ENCODE measurements at places on chromosomes 12 and 14.

GRCh38 chr12:18696971-18697602 lies 40.7 kb downstream of the PLCZ1 start:
- DNase-seq, result peak; percentile 67

GRCh38 chr14:104253901-104254353 lies 115.5 kb downstream of the KIF26A start:
- no peak for DNase-seq

GRCh38 chr14:89013698-89014568 lies 189.5 kb downstream of the TTC8 start:
- DNase-seq, result no peak

GRCh38 chr12:71710276-71711125 lies 24.6 kb downstream of the TMEM19 start:
- peak; percentile 94 for DNase-seq

DNA sequence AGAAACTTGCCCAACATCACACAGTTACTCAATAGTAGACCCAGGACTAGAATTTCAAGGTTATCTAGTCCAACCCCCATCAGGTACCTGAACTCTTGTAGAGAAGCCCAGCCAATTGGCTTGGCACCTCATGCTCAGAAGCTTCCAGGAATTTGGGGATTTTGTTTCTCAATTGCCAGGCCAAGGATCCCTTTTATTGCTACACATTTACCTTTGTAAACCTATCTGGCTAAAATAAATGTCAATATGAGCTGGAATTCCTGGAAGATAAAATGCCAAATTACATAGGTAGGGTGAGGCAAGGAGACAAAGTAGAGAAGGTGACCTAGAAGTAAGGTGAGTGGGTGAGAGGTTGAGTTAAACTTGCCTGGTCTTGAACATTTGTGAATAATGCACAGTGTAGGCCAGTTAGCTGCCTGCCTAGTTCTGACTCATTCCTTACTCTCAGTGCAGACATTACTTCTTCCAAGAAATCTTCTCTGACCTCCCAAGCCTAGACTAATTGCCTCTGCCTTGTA lies 36.3 kb downstream of the SDR9C7 start:
- no peak for DNase-seq

DNA sequence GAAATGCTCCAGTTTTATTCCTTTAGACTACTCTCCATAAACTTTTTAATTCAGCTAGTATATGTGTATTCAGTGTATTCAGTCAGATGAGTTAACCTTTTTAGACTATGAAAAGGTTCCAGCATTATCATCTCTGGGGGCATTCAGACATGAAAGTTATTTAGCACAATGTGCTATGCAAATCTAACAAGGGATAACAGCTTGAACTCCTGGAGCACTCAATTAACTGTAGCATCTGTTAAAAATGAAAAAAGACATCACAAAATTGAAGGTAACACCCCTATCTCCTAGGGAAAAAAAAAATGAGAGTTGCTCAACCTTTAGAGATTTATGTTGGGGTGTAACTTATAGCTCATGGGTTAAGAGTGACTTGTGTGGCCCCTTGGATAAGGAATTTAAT lies 211.5 kb downstream of the PHLDA1 start:
- DNase-seq, result no peak

- DNase-seq, result no peak
These were observed 212.4 kb downstream of the EGLN3 start for GRCh38 chr14:33738491-33738890.

- peak; percentile 97 for DNase-seq
These were observed 13.0 kb upstream of the UBC start for GRCh38 chr12:124927201-124928094.

DNA sequence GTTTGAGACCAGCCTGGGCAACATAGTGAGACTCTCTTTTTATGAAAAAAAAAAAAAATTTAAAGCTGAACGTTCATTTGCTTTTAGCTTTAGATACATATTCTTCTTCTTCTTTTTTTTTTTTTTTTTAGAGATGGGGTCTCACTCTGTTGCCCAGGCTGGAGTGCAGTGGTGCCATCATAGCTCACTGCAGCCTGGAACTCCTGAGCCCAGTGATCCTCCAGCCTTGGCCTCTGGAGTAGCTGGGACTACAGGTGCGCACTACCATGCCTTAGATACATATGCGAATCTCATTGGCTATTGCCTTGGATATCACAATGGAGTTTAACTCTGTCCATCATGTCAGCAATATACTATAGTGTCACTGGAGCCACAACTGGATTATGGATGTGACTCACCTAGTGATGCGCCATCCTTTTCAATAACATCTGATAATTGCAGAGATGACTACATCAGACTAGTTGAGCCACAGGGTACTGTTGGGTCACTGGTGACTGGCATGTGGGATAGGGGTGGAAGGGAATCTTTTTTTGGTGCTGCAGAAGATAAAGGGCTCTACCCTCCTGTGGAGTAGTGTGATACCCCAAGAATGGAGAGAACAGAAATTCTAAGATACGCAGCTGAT lies 2.7 kb upstream of the ADIPOR2 start:
- no peak for DNase-seq

DNA sequence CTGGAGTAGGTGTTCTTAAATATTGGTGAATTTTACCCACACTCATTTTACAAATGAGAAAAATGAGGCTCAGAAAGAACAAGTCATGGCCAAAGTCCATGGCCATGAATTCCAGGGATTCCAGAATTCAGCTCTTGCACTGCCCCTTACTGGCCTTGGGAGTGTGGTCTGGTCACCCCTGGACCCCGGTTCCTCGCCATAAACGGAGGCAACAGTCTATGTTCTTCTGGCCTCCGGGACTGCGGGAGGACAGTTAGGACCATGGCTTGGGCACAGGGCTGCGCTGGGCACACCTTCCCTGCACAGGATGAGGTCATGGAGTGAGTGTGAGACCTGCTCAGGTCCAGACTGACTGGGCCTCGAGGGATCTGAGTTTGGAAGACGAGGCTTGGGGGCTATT lies 6.9 kb downstream of the CCDC197 start:
- no peak for DNase-seq

DNA sequence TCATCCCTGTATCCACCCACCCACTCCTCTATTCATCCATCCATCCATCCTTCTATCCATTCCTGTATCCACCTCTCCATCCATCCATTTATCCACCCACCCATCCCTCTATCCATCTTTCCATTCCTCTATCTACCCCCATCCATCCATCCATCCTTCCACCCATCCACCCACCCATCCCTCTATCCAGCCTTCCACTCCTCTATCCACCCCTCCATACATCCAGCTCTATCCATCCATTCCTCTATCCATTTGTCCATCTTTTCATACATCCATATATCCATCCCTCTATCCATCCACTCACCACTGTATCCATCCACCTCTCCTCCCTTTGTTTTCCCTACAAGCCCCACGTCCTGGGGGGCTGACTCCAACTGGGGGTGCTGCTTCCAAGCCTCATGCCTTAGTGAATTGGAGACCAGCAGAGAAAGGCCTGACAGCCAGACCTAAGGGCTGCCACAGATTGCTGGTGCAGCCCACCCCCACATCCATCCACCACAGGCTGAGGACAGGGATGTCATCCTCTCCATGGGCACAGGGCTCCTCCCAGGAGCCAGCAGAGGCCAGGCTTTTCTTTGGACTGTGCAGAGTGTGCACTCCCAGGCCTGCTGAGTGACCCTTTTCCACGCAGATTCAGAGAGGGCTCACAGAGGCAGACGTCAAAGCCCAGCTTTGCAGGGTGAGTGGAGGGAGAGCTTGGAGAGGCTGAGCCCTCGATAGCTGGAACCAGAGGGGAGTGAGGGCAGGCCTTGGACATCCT lies 18.9 kb upstream of the GPR132 start:
- no peak for DNase-seq

- peak; percentile 81 for DNase-seq
These were observed 17.5 kb downstream of the CBX5 start for GRCh38 chr12:54262403-54262925.

GRCh38 chr12:89427508-89428156 lies 75.3 kb upstream of the DUSP6 start:
- DNase-seq, result no peak

DNA sequence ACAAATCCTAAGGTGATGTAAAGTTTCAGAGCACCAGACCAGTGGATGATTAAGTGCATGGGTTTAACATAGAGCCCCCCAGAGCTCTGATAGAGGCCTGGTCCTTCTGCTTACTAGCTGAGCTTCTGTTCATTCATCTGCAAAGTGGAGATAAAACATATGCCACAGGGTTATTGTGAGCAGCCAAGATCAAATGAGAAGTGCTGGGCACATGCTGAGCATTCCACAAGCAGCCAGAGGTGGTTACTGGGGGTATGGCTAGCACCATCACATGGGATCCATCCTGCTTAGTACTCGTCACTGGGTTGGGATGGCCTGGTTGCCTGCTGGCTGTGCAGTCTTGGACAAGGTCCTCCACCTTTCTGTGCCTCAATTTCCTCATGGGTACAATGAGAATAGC lies 18.0 kb upstream of the SMUG1 start:
- DNase-seq, result no peak

DNA sequence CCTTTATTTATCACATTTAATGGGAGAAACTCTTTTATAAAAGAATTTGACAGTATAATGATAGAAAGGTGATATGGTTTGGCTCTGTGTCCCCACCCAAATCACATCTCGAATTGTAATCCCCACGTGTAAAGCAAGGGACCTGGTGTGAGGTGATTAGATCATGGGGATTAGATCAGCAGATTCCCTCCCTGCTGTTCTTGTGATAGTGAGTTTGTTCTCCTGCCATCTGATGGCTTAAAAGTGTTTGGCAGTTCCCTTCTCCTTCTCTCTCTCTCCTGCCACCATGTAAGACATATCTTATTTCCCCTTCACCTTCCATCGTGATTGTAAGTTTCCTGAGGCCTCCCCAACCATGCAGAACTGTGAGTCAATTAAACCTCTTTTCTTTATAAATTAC lies 1110.3 kb downstream of the FLRT2 start:
- no peak for DNase-seq

- DNase-seq, result no peak
These were observed 23.0 kb upstream of the RAB21 start for GRCh38 chr12:71731439-71732356.

DNA sequence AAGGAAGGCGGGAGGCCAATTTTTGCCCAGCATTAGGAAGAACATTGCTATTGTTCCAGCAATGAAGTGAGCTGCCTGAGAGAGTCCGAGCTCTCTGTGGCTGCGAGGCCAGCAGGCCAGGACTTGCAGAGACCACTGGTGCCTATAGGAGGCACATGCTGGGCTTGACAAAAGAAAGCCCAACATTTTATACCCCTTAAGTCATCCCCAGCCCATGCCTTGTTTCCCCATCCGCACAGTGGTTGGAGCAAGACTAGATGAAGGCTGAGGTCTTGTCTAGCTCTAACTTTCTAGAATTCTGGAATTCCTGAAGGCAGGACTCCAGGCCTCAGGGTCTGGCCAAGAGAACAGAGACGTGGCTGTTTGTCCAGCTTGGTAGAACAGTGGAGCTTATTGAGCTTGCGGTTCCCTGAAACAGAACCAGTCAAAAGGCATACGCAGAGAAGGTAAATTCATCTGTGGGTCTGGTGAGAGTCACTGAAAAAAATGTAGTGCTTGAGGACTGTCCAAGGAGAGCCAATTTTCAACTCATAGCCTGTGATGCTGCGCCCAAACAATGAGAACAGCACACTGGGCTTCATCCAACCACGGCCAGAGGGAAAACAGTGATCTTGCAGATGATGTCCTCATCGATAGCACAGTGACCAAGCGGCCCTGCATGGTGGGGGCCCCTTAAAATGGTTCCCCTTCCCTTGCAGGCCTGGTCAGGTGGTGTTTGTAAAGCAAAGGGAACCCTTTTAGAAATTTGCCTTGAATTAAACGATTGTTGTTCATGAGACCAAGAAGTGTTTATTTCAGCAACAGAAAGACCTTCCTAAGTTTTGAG lies 27.1 kb upstream of the COL2A1 start:
- DNase-seq, result no peak

DNA sequence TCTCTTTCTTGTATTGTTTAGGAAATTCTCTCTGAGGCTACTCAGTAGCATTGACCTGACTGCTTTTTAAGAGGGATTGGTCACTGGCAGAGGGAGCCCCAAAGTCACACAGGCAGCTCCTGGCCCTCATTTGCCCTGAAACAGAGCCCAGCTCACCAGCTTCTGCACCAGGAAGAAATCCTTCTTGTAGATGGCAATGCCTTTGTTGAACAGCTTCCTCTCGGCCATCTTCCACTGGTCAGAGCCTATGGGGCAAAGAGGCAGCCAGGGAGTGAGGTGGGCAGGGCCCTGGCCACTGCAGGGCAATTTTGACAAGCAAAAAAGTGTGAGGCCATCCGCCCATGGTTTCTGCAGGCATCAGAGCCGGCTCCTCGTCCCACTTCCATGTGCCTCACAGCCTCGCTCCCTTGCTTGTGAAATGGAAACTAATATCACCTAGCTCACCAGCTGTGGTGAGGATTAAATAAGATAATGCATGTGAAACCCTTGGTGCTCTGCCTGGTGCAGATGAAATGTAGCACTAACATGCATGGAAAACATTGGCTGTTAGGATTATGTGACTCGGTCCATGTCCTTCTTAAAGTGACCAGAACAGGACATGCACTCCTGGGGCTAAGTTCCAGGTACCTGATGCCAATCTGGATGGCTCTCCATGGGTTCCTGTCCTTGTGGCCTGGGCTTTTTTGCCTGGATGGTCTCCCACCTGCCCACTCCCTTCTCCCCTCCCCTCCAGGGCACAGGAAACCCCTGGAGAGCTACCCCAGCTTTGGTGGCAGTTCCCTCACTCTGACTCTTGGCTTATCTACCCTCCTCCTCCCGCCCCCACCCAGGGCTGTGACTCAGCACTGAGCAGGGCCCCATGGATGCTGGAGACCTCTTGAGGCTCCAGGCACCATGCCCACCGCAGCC lies 11.2 kb upstream of the PNMA1 start:
- peak; percentile 25 for DNase-seq

- DNase-seq, result no peak
These were observed 46.8 kb downstream of the KCNC2 start for GRCh38 chr12:75162845-75163244.

DNA sequence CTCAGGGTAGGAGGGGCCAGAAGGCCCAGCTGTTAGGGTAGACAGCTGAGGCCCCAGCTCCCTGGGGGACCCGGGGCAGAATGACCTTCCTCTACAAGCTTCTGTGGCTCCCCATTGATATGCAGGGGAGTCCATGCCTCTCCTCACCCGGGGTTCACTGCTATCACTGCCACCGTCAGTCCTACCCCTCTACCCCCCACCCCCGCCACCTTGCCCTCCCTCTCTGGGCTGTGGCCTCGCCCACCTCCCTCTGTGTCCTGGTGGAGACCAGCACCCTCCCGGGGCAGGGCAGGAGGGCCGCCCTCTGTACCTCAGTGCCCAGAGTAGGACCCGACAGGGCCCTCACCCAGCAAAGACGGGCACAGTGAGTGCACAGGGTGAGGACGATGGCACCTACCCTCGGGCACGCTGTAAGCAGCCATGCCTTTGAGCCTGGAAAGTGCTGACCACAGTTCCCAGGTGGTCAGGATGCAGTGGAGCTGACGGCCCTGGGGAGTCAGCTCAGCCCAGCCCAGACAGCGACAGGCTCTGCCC lies 88.4 kb upstream of the SFSWAP start:
- DNase-seq, result no peak

DNA sequence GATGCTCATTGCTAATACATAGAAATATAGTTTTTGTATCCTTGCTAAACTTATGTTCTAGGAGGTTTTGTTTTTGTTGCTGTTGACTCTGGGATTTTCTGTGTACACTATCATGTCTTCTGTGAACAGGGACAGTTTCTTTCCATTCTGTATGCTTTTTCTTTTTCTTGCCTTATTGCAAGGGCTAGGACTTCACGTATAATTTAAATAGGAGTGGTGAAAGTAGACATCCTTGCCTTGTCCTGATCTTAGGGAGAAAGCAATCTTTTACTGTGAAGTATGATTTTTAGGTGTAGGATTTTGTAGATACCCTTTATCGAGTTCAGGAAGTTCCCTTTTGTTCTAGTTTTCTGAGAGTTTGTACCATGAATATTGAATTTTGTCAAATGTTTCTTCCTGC lies 1.5 kb upstream of the EIF2B2 start:
- no peak for DNase-seq

GRCh38 chr12:22792138-22792537 lies 167.2 kb downstream of the ETNK1 start:
- no peak for DNase-seq

Data from ACHN (cell line).